ENCODE measurements at places on chromosomes 1 and 21.

- peak; percentile 23 for DNase-seq
Observed at GRCh38 chr1:166489670-166490436, 323.1 kb upstream of the FAM78B start.

GRCh38 chr1:17819129-17819802 lies 64.1 kb downstream of the ACTL8 start:
- no peak for DNase-seq

DNA sequence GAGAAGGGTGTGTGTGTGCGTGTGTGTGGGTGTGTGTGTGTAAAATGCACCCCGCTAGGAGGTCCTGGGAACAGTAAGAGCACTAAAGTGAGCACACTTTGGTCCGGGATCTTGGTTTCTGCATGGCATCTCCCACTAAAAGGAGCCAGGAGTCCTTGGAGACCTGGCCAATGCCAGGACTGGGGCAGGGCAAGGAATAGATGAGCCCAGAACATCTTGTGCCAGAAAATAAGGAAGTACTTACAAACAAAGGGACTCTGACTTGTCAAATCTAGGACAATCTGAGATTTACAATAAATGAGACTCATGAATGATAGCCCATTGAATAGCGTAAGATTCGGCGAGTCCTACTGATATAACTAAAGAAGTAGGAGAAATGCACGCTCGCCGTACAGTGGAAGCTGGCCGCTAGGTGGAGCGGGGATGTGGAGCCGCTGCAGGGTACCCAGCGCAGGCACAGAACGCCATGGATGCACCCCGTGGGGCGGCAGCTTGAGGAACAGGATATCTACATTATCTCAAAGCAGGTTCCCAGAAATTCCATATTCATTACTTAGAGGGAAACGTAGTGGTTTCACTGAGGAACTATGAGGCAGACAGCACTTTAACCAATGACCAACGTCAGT lies 7.1 kb downstream of the SLC37A1 start:
- DNase-seq, result no peak

DNA sequence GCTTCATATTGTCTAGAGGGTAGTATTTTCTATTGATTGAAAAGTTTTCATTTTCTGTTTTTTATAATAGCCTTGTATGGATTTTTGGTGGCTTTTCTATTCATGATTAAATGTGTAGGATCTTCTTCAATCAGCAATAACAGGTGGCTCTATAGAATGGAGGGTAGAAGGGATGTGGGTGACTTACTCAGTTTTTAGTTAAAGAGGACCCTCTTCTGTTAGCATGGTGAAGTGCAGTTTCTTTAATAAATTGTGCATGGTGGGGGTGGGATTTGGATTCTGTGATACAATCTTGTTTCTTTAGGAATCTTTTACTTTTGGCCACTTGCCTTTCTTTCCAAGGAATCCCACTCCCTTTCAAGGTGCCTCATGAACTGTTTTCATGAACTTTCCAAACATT lies 64.7 kb downstream of the SLC35A3 start:
- no peak for DNase-seq

GRCh38 chr1:113390871-113391648 lies 745 bp downstream of the MAGI3 start:
- no peak for DNase-seq

GRCh38 chr1:243549108-243549507 lies 293.3 kb downstream of the SDCCAG8 start:
- no peak for DNase-seq

- no peak for DNase-seq
Observed at GRCh38 chr1:66506991-66507390, 27.0 kb upstream of the SGIP1 start.

DNA sequence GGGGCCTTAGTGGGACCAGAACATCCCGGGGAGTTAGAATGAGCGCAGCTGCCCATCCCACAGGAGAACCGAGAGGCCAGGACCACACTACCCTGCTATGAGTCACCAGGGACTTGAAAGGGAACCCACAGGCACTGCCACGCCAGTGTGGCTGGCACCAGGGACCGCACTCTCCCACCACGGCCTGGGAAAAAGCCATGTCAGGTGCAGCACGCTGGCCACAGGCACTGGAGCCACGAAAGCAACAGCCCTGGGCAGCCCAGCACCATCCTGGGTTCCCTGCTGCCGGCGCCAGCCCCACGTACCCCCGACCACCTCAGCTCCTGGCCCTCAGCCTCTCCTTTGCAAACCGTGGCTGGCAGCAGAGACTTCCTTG lies 14.1 kb upstream of the TMEM240 start:
- DNase-seq, result no peak

DNA sequence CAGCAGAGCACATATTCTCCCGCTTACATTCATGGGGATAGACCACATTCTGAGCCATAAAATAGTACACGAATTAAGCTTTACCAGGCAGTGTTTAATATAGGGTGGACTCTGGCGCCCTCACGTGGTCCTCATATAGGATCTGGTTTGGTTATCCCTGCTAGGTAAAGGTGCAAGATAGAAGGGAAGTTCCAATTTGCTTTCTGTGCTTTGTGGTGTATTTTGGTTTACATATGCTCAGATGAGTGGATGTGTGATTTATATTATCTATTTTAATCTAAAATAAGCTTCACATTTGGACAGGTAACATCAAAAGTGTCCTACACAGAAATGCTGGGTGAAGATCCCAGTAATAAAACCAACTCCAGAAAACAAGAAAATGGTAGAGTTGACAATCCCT lies 3.6 kb downstream of the CR1 start:
- peak; percentile 44 for DNase-seq

- DNase-seq, result peak; percentile 31
Observed at GRCh38 chr1:160726498-160727315, 12.3 kb upstream of the SLAMF7 start.

- DNase-seq, result no peak
Observed at GRCh38 chr1:29052100-29052499, 71.6 kb downstream of the TMEM200B start.

GRCh38 chr1:243420016-243420945 lies 164.4 kb downstream of the SDCCAG8 start:
- no peak for DNase-seq

GRCh38 chr1:24643363-24644099 lies 429 bp downstream of the SRRM1 start:
- no peak for DNase-seq

GRCh38 chr1:242004751-242005495 lies 6.0 kb upstream of the MAP1LC3C start:
- no peak for DNase-seq

DNA sequence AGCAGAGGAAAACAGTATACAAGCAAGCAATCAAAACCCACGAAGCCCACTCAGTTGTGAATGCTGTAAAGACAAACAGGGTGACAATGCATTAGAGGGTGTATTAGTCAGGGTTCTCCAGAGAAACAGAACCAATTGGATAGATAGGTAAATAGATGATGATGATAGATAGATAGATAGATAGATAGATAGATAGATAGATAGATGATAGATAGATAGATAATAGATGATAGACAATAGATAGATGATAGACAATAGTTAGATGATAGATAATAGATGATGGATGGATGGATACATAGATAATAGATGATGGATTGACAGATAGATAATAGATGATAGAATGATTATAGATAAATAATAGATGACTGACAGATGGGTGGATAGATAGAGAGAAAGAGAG lies 48.3 kb downstream of the LRRC38 start:
- no peak for DNase-seq

- no peak for DNase-seq
Observed at GRCh38 chr1:205812271-205812877, 624 bp downstream of the SLC41A1 start.

DNA sequence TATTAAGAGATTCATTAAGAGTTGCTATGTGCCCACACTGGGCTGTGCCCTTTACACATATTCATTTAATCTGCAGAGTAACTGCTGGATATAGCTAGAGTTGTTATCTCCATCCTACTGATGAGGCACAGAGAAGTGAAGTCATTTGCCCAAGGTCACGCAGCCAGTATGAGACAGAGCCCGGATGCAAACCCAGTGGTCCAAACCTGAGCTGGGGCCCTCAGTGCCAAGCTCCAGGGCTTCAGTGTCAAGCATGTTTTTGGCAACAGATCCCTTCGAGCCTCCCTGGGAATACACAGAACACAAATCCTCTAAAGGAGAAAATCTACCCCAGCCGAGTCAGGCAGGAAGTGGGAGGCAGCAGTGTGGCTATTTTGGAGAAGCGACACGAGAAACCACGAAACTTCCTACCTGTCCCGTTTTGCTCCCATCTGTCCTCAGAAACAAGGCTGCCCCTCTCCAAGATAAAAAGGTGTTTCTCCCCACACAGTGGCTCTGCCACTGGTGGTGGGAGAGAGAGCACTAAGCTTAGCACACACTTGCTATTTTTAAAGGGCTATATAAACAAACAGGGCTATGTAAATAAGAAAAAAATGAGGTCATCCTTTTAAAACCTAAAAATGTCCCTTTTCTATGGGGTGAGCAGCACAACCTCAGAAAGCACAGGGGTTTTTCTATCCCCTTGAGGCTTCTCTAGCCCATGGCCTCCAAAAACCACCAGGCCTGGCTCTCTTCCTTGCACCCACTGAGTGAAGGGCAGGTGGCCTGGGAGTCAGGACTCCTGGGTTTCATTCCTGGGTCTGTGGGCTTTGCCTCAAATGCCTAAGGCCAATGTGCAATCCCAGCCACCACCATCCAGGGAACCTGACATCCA lies 138.6 kb upstream of the EDN2 start:
- no peak for DNase-seq

- DNase-seq, result no peak
Observed at GRCh38 chr1:9542430-9542829, 3.2 kb downstream of the SLC25A33 start.

DNA sequence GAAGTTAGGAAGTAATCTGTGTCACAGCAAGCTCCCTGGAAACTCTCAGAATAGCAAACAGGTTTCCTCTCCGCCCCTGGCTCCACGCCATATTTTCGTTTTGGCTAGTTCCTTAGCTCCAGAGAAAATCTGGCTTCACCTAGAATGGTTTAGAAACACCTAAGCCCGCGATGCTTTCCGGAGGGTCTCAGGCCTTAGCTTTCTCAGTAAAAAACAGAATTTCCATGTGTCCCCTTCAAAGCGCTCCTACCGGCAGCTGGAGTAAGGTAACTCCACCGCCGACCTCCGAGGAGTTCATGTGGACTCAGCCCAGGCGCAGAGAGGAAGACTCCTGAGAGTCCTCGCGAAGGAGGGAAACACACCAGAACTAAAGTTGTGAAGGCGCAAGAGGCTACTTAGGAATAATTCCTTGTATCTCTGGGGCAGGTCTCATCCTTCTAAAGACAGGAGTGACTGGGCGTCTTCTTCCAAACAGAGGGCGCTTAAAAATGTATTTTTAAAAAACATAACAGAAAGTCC lies 406 bp downstream of the KIAA0040 start:
- no peak for DNase-seq

- no peak for DNase-seq
Observed at GRCh38 chr1:36920801-36921405, 113.4 kb downstream of the GRIK3 start.

DNA sequence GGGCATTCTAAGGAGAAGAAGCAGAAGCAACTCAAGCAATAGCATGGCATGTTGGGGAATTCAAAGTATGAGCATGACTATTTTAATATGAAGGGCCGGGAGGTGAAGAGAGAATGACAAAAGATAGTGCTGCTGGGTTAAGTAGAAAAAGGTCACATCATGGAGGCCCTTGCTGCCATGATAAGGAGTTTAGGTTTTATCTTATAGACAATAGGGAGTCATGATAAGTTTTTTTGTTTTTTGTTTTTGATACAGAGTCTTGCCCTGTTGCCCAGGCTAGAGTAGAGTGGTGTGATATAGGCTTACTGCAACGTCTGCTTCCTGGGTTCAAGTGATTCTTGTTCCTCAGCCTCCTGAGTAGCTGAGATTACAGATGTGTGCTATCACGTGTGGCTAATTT lies 3.1 kb downstream of the BNIPL start:
- no peak for DNase-seq

- DNase-seq, result no peak
Observed at GRCh38 chr1:43135857-43136781, 36.0 kb downstream of the EBNA1BP2 start.

DNA sequence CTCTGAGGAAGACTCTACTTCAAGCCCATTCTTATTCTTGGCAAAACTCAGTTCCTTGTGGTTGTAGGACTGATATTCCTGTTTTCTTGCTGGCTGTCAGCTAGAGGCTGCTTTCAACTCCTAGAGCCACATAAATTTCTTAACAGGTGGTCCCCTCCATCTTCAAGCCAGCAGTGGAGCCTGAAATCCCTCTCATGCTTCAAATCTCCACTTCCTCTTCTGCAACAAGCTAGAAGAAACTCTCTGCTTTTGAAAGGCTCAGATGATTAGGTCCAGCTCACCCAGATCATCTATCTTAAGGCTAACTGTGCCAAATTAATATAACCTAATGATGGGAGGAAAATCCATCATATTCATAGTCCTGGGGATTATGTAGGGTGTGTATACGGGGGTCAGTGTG lies 43.2 kb upstream of the CD34 start:
- no peak for DNase-seq

GRCh38 chr1:218565377-218565776 lies 220.2 kb downstream of the TGFB2 start:
- no peak for DNase-seq

- DNase-seq, result no peak
Observed at GRCh38 chr1:60130703-60131102, 57.1 kb upstream of the C1orf87 start.

GRCh38 chr1:22556391-22557104 lies 6.7 kb upstream of the EPHA8 start:
- DNase-seq, result no peak

DNA sequence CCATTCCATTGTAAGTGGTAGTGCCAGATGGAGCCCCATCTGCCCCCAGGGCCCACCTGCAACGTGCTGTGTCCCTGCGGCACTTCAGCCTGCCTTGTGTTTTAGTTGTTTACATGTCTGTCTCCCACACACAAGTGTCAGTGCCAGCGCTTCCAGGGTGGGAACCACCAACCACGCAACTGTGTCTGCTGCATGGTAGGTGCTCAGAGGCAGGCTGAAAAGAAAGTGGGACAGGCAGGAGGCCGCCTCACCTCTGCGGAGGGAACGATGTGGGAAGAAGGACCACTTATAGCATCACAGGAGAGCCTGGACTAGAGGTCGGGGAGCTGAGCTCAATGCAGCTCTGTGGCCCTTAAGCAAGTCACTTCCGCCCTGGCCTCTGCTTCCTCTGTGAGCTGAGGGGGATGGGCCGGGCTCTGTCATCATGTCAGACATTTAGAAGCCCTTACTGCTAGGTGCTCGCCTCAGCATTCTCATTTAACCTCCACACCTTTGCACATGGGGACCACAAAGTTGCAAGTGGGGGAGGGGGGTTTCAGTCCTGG lies 17.9 kb downstream of the SLC9A1 start:
- DNase-seq, result peak; percentile 43

DNA sequence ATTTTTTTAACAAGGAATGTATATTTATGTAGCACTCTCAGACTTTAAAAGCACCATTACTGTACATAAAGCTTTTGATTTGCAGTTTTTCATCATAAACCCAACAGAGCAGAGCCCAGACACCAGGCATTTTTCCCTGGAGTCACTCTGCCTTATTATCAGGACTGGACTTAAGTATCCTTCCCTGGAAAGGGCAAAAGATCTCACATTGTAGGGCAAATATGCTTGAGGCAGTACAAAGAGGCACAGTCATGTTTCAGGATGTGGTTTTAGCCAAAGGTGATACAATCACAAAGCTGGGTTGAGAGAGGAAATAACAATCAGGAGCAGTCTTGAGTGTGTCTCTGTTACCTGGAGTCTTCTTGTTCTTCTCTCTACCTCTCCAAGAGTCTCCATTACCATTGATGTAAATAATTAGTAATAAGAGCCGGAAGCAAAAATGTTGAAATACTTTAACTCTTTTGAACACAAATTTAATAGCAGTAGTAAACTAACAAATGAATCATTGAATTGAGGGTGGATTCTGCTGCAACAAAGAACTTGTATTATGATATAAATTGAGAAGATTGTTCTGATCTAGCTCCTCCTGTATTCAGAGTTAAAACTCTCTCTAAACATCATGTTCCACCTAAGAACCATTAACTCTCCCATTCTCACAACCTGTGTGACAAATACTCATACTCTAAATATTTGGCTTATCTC lies 160.5 kb downstream of the LTN1 start:
- DNase-seq, result no peak
